Cardiac fibroblast (primary cell): ENCODE measurements at places on chromosomes 3 and 15.

DNA sequence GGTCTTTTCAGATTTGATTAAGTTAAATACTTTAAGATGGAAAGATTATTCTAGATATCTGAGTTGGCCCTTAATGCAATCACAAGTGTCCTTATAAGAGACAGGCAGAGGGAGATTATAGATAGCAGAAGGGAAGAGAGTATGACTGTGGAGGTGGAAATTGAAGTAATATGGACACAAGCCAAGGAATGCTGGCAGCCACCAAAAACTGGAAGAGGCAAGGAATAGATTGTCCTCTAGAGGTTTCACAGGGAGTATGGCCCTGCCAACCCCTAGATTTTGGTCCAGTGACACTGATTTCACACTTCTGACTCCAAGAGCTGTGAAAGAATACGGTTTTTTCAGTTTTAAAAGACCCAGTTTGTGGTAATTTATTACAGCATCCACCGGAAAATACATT is 1498.7 kb upstream of the CADM2 start:
- no peak for DNase-seq

DNA sequence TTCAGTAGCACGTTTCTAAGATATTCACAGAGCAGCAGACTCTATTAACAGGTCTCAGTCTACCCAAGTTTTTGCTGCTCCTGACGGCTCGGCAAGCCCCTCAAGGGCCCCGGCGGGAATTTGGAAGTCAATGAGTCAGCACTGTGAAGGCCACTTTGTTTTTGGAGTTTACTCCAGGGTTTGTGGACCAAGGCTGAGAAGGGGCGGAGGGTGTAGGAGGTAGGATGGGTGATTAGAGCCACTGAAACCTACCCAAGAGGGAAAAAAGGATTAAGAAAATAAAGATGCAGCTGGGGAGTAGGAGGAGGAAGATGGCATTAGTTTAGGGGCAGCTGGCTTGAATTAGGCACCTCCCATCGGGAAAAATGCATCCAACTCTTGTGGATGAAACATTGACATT is 87.6 kb downstream of the BDH1 start:
- no peak for DNase-seq

- DNase-seq = peak; percentile 8
These were observed 117.7 kb upstream of the P2RY1 start for GRCh38 chr3:152717252-152717651.

- DNase-seq = no peak
These were observed 87.0 kb upstream of the ZNF280D start for GRCh38 chr15:56820333-56820732.

- DNase-seq = no peak
These were observed at the start of gene PARP15 for GRCh38 chr3:122577409-122578031. TSS of gene PARP15 (plus strand) at chr3:122577650. CDS start at chr3:122577668, 18 bp downstream.

- DNase-seq = no peak
These were observed 217.9 kb downstream of the SATB1 start for GRCh38 chr3:18207226-18207625.

GRCh38 chr15:98805434-98806274 is 157.3 kb downstream of the IGF1R start:
- no peak for DNase-seq

- no peak for DNase-seq
These were observed 78.9 kb upstream of the BLM start for GRCh38 chr15:90638201-90638691.

DNA sequence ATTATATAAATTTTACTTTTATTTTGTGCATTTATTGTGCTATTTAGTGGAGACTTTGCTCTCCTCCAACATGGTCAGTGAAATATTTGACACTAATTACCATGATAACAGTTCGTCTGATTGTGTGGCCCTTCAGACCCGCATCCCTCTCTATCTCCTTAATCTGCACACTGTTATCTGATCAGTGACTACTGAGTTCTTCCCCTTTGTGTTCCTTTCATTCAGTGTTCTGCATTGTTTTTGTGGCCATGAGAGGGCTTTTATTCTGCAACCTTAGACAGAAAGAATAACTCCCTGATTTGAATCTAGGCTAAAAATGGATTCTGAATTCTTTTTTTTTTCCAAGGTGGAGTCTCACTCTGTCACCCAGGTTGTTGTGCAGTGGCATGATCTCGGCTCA is 11.9 kb upstream of the FMN1 start:
- DNase-seq = no peak

- DNase-seq = peak; percentile 18
These were observed 154.9 kb downstream of the SEMA6D start for GRCh38 chr15:47872208-47872607.

DNA sequence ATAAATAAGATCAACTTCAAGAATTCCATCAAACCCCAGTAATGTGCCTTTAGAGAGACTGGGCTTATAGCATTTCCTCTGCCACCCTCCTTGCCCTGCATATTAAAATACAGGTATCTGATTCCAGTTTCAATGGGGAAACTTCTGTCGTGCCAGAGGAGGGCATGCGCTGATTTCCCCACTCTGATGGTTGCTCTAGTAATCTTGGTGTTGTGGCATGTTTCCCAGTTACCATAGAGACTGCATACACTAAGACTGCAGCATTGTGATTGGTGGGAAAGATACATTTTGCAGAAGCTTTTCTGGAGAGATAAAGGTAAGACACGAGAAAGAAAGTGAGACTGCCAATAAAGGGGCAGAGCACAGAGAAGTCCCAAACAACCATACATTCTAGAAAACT is 225.6 kb downstream of the TIGIT start:
- DNase-seq = peak; percentile 95

- peak; percentile 55 for DNase-seq
These were observed 45.7 kb downstream of the CHSY1 start for GRCh38 chr15:101206176-101206591.

GRCh38 chr15:70799667-70800450 is 36.5 kb upstream of the UACA start:
- peak; percentile 96 for DNase-seq

- DNase-seq = peak; percentile 66
These were observed 45.5 kb upstream of the KLHL25 start for GRCh38 chr15:85840079-85840801.

DNA sequence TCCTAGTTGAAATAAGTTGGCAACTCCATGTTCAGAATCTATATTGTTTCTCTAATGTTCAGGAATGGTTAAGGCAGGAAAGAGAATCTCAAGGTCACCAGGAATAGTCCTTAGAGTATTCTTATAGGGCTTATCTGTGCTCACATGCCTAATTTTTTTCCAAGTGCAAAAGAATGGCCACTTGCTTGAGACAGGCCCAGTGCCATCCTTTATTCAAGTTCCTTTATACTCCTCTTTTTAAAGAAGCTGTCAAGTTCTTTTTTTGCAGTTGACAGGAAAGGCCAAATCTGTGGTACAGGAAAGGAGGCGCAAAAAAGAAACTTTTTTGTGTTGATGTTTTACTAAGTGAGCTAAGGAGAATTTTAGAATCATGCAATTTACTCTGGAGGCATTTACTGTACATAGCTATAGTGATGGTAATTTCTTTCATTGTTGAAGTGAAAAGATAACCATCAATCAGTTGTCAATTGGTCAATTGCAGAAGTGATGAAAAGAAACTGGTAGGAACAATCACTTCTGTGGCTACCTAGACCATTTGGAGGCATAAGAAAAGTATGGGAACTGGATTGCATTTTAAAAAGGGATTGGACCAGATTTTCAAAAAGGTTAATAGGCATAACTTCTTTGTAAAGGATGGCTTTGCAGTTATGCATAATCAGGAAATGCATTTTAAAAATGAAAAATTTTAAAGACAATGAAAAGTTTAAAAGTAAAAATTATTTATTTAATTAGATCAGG is 102.5 kb upstream of the SOX2 start:
- no peak for DNase-seq

GRCh38 chr3:47422743-47423142 is 41.9 kb downstream of the PTPN23 start:
- no peak for DNase-seq

DNA sequence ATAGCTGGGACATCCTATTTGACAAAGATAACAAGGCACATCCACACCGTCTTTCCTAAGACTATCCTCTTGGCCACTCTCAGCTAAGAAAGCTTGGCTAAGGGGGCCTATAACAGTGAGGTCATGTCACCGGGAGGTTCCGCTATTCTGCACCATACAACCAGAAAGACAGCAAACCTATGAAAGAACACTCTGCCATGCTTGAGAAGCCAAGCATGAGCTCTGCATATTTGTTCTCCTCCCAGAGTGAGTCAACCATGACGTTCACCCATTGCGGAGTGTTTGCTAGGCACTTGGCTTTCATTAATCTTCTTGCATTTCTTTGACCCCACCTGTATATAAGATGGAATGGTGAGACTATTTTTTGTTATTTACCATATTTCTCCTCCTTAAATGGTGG is 141.2 kb downstream of the GMNC start:
- DNase-seq = no peak

GRCh38 chr3:119018690-119019463 is 15.8 kb downstream of the IGSF11 start:
- no peak for DNase-seq

GRCh38 chr15:73870700-73871408 is 2.5 kb upstream of the TBC1D21 start:
- DNase-seq = peak; percentile 90

GRCh38 chr3:32432045-32432710 is 40.5 kb downstream of the CMTM7 start:
- no peak for DNase-seq

GRCh38 chr3:29468187-29468586 is 187.3 kb downstream of the RBMS3 start:
- DNase-seq = no peak

DNA sequence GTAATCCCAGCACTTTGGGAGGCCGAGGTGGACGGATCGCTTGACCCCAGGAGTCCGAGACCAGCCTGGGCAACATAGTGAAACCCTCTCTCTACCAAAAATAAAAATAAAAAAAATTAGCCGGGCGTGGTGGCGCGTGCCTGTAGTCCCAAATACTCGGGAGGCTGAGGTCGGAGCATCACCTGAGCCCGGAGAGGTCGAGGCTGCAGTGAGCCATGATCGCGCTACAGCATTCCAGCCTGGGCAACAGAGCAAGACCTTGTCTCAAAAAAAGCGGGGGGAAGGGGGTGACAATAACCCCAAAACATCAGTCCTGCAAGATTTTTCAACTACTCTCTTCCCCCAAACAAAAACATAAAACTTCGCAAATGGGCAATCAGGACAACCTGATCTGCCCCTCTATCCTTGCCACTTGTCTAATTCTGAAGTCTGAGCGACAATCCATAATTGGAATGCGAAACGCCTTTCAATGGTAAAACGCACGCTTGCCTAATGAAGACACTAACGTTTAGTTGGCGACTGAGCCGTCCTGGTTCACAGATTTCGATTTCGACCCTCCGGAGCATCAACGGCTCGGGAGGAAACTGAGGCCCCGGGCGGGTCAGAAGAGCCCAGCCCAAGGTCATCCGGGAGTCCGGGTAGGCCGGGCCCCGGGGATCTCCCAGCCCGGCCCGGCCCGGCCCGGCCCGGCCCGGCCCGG is 868 bp downstream of the BTBD1 start:
- DNase-seq = no peak
